ENCODE measurements at places on chromosomes 2 and 18.

GRCh38 chr2:52414561-52415295 lies 1352.9 kb upstream of the CHAC2 start:
- DNase-seq: no peak

DNA sequence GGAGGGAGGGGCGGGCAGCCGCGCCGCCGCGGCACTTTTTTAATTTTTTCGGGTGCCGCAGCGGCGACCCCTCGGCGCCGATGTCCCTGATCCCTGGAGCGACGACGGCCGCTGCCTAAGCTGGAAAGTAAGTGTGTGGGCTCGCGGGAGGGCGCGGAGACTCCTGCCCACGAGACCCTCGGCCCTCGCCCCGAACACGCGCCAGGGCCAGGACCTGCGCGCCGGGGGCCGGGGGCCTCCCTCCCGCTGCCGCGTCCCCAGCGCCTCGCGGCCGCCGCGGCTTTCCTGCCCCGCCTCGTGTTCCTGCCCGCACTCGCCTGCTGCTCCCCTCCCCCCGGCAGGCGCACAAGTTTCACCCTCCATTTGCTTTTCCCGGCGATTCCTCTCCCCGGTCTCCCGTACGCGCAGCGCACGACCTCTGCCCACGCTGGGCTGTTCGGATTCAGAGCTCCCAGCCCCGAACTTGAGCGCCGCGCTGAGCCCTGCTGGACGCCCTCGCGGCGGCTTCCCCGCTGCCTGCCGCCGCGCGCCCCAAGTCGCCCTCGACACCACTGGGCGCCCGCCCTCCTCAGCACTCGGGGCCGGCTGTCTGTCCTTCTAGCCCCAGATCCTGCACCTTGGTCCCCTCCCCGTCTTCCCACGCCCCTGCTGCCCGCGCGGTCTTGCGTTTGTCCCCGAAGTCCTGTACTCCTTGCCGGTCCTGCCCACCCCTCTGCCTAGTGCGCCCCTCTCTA lies 507 bp downstream of the PKP4 start:
- peak; percentile 76 for DNase-seq

DNA sequence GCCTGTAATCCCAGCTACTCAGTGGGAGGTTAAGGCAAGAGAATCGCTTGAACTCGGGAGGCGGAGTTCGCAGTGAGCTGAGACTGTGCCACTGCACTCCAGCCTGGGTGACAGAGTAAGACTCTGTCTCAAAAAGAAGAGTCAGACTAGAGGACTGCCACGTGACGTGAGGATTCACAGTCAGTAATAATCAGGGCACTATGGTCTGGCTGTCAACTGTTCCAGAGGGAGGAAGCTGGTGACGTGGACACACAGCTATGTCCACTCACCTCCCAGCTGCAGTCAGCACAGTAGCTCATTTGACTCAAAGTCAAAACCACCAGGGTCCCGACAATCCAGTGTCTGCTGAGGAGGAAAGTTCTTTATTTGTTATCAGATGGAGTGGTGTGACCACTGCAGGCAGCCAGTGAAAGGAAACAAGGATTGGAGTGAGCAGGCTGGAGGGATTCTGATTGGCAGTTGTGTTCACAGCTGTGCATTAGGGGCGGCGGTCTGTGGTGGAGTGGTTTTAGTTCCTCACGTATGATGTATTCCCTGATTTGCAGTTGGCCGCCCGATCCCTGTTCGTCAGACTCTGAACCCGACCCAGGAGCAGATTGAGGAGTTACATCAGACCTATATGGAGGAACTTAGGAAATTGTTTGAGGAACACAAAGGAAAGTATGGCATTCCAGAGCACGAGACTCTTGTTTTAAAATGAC lies 37.9 kb downstream of the MOGAT1 start:
- peak; percentile 84 for DNase-seq

DNA sequence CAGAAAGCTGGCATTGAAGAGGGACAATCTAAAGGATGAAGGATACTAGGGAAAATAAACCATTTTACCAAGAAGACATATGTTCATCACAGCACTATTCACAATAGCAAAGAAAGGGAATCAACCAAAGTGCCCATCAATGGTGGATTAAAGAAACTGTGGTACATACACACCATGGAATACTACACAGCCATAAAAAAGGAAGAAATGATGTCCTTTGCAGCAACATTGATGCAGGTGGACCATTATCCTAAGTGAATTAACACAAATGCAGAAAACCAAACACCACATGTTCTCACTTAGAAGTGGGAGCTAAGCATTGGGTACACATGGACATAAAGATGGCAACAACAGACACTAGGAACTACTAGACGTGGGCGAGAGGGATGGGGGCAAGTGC lies 7.2 kb upstream of the MFF start:
- DNase-seq: no peak

GRCh38 chr18:68735483-68736343 lies 20.8 kb upstream of the TMX3 start:
- peak; percentile 67 for DNase-seq

GRCh38 chr2:205787761-205788160 lies 105.5 kb downstream of the NRP2 start:
- DNase-seq: no peak

- DNase-seq: no peak
Measured at GRCh38 chr18:23627970-23628369, 34.7 kb downstream of the ANKRD29 start.

DNA sequence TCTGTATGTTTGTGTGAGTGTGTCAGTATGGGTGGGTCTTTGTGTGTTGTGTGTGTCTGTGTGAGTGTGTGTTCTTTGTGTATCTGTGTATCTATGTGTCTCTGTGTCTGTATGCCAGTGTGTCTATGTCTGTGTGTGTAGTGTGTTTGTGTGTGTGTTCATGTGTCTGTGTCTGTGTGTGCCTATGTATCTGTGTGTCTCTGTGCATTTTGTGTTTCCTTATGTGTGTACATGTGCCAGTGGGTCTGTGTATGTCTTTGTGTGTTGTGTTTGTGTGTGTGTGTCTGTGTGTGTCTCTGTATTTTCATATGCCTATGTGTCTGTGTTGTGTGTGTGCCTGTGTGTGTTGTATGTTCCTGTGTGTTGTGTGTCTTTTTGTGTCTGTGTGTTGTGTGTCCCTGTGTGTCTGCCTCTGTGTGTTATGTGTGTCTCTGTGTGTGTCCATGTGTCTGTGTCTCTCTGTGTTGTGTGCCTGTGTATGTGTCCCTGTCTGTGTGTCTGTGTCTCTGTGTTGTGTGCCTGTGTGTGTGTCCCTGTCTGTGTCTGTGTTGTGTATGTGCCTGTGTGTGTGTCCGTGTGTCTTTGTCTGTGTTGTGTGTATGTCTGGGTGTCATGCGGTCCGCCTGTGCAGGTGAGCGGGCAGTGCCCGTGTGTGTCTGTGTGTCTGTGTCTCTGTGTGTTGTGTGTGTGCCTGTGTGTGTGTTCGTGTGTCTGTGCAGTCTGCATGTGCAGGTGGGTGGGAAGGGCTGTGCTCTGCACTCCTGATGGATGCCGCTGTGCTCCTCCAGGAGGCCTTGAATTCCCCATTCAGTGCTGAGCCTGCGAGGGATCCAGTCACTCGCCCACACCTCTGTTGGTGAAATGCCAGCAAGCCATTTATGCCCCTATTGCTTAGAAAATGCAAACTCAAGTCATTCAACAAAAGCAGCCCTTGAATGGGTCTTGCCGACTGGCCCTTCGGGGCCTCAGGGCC lies 37.4 kb downstream of the KLHL29 start:
- no peak for DNase-seq

GRCh38 chr2:17430326-17430725 lies 87.9 kb downstream of the RAD51AP2 start:
- DNase-seq: no peak

- no peak for DNase-seq
Measured at GRCh38 chr2:9655441-9656269, 24.9 kb upstream of the YWHAQ start.
